Amniotic stem cell (primary cell): ENCODE measurements at places on chromosomes 4 and X.
A peak's percentile ranks its signal among the peaks of the same experiment; 100 is the strongest.

- DNase-seq: no peak
Measured at GRCh38 chrX:106042296-106042695, 3.8 kb upstream of the SERPINA7 start.

DNA sequence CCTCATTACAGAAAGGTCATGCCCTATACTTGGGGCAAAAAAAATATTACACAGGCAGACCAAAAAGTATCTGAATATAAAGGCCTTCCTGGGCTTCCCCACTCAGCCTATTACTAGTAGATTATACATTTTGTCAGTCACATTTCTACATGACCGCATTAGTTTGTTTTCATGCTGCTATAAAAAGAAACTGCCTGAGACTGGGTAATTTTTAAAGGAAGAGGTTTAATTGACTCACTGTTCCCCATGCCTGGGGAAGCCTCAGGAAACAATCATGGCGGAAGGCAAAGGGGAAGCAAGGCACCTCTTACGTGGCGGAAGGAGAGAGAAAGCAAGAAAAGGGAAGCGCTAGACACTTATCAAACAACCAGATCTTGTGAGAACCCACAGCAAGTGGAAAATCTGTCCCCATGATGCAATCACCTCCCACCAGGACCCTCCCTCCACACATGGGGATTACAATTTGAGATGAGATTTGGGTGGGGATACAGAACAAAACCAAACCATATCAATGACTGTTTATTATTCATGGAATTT is 1312.0 kb downstream of the PCDH7 start:
- no peak for DNase-seq

GRCh38 chr4:30181512-30181911 is 538.7 kb upstream of the PCDH7 start:
- no peak for DNase-seq

- DNase-seq: no peak
Measured at GRCh38 chr4:162104459-162105124, 59.2 kb downstream of the FSTL5 start.

DNA sequence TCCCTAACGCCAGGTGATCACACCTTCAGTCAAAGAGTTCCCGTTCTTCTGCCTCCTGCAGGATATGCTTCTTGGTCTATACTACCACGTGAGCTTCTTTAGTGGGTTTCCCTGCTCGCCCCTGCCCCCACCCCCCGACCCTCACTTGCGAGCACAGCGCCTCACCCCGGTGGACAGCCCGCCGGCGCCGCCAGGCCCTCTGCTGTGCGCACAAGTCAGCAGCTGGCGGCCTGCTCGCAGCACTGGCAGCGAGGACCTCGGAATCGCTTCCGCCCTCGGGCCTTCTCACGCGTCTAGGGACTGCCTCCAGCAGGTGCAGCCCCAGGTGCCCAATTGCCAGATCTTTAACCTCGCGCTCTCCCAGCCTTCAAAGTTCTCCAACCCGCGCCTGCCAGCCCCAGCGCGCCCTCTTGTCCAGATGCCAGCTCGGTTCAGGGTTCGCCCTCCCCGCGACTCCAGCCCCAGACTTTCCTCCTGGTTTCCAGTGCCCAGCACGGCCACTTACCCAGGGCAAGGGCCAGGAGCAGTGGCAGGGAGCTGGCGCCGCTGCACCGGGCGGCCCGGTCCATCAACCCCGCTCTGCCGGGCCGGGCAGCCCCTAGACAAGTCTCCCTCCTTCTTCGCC is 454 bp downstream of the BTC start:
- no peak for DNase-seq

DNA sequence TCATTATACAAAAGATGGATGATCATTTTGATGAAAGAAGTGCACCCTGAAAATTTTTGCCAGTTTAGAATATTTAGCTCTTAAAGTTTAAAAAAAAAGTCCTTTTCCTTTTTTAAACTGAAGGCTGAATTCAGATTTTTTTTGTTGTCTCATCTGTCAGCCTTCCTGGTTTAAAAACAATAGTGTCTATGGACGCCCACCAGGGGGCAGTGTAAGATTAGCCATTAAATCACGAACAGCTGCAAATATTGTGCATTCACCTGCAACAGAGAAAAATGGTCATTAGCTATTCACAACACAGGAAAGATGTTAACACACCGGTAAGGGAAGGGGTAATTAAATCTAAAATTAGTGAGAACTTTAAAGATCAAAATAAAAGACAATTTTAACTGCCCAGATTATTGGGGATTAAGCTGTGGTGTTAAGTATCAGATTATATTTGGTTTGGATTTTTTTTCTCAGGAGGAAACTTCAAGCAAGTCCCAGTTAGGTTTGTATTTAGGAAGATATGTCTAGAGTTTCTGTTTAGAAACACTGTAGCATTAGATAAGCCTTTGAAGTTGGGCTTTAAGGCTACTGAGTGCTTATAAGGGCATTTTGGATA is 4.4 kb upstream of the CXorf38 start:
- peak; percentile 16 for DNase-seq

- DNase-seq: no peak
Measured at GRCh38 chr4:41514169-41514568, 23.8 kb upstream of the LIMCH1 start.

GRCh38 chrX:13220916-13221315 is 98.9 kb downstream of the ATXN3L start:
- peak; percentile 37 for DNase-seq

- no peak for DNase-seq
Measured at GRCh38 chrX:107728371-107729099, 47.1 kb downstream of the TSC22D3 start.

- DNase-seq: no peak
Measured at GRCh38 chr4:44756559-44756958, 30.2 kb upstream of the GNPDA2 start.

DNA sequence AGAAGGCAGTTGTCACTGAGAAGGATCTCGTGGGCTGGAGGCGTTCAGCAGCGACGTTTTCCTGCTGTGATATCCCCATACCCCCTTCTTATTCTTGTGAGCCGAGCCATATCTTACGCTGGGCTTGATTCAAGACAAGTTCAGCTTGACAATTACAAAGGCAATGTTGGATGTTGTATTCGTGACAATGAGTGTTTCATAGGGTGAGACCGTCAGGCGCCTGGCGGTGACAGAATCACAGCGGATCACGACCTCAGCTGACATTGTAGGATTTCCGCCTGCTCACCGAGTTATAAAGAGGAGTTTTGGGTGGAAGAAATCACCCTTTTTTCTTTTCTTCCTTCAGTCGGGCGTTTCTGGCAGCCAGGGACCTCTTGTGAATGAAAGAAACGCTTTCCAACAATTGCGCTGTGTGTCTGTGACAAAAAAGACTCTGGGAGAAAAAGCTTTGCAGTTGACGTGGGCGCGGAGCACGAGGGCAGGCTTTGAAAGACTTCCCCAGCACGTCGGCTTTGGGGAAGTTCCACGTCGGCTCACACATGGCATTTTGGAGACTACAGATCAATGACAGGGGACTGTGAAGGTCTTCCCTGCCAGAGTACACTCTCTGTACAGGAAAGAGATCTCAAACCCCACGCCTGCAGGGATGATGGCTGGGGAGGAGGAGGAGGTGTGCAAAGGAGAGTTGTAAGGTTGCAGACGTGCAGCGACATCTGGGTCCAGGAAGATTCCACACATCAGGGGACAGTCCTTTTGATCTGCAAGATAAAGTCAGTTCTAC is 135.4 kb downstream of the CRLF2 start:
- no peak for DNase-seq

- no peak for DNase-seq
Measured at GRCh38 chr4:158860856-158861255, 92.0 kb downstream of the FNIP2 start.

- DNase-seq: no peak
Measured at GRCh38 chr4:165328708-165329107, 1.2 kb downstream of the MSMO1 start.

- no peak for DNase-seq
Measured at GRCh38 chrX:63869506-63869905, 84.5 kb upstream of the ARHGEF9 start.

DNA sequence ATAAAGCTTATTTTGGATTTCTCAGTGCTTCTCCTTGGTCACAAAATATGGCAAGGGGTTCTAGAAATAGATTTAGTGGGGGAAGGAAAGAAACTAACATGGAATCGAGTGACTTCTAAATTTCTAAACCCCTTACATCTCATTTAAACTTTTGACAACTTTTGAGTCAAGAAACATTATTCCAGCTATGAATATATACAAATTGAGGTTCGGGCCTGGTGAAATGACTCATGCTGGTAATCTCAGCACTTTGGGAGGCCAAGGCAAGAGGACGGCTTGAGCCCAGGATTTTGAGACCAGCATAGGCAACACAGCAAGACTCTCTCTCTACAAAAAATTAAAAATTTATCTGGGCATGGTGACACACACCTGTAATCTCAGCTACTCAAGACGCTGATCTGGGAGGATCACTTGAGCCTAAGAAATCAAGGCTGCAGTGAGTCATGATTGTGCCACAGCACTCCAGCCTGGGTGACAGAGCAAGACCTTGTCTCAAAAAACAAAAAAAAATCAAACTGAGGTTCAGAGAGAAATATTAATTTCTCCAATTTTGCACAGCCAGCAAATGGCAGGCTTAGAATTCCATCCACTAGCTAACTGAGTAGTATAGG is 99.8 kb downstream of the ANXA3 start:
- DNase-seq: no peak

- no peak for DNase-seq
Measured at GRCh38 chr4:120965938-120966337, 43.4 kb upstream of the PRDM5 start.

DNA sequence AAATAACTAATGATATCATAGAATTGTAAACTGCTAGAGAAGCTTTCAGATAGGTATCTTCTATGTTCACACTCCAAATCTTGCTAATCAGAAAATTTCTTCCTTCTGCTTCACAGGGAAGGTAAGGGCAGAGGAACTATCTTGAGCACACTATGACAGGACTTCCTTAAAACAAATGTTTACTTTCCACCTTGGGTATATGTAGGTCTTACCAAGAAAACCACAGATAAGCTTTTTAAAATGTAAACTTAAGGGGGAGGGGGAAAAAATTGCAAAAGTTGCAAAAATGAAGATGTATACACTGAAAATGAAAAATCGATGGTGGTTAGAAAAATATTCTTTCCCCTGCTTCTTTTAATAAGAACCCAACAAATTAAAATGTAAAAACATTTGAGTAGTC is 30.9 kb downstream of the YTHDC1 start:
- DNase-seq: no peak

- no peak for DNase-seq
Measured at GRCh38 chr4:98908182-98908581, 20.8 kb downstream of the EIF4E start.

DNA sequence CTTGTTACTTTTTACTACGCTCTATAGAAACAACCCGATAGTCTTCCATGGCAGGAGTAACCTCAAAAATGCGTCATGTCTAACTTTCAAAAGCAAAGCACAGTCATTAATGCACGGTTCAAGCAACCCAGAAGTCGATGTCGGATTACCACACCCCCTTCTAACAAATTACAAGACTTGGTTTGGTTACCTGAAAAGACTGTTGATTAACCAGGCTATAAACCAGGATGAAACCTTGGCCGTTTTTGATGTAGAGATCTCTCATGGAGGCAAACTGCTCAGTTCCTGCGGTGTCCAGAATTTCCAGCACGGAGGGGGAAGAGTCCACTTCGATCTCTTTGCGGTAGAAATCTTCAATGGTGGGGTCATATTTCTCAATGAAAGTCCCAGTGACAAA is 2.4 kb downstream of the RAP2C start:
- DNase-seq: no peak

GRCh38 chr4:55592014-55592413 is at the start of gene PDCL2:
TSS of gene PDCL2 (minus strand) at chr4:55592245. CDS start at chr4:55592109, 136 bp downstream.
- no peak for DNase-seq

DNA sequence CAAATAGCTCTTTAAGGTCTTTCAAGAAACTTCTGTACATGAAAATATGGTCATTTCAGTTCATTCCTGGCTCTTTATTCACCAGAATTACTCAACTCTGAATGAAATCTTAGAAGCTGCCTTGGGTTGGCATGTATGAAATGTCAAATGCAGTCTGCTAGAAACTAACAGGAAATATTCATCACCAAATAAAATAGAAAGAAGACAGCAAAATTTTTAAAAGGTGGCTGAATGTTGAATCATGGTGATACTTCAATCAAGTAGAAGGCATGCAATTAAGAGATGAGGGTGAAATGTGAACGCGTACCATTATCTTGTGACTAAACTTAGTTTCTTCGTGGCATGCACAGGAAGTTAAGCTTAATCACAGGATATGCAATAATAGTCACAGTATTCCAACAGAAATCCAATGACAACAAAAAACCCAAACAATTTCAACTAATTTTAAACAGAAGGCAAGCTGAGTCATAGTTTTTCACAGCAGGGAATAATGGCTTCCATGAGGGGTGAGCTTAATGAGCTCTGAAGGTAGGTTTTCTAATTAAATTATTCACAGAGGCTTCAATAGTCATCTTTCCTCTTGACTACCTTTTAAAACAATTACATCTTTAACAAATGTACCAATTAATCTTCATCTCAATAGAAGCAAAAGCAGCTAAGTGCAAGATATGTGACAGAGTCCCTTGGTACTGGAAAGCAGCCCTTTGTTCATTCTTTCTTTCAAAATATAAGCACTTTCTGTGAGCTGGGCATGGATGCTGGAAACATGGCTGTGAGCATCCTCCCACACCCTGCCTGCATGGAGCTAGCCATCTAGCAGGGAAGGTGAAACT is 44.5 kb downstream of the SCFD2 start:
- DNase-seq: peak; percentile 87
